Renal pelvis (tissue), 12 donors: ENCODE measurements at places on chromosomes 7 and 10. TPM values are rescaled to one million over a fixed set of nuclear protein-coding genes. Genes with fewer than 3 reads are reported as not detected.
A peak's percentile ranks its signal among the peaks of the same experiment; 100 is the strongest.

DNA sequence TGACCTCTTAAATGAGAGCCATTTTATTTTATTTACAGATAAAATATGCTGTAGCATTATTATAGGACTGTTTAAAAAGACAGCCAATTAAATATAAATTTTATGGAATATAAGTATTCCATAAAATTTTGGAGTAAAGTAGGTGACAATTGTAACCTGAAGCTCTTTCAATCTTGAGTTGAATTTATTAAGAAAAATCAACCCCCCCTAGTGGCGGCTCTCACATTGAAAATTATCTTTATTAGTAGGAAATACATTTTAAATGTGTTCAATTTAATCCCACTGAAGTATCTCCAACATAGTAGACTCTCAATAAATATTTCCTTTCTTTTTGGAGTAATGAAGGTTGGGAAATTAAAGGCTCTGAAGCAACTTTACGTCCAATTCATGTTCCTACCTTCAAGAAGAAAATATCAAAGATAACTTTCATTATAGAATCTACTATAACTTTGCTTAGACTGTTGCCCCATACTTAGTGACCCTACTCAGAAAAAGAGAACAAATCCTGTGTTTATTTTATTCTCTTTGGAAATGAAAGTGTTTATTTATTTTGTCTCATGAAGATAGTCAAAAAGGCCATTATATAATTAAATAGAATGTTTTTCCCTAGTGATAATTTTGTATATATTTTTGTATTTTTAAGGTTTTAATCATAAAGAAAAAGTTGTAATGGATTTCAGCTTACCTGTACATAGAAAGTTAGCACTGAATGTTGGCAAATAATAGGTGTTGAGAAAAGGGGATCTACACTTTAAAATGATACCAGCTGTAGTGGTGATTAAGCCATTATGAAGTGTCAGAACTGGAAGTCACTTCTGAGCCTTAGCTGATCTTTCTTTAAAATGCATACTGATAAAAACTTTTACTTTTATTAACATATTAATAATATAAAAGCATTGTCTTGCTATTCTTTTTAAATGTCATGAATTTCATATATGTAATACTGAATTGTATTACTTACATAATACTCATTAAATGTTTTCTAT lies 3.3 kb downstream of the AHR start:
- no peak for DNase-seq

Gene PLXNA4
- polyA plus RNA-seq = 14.6 TPM

DNA sequence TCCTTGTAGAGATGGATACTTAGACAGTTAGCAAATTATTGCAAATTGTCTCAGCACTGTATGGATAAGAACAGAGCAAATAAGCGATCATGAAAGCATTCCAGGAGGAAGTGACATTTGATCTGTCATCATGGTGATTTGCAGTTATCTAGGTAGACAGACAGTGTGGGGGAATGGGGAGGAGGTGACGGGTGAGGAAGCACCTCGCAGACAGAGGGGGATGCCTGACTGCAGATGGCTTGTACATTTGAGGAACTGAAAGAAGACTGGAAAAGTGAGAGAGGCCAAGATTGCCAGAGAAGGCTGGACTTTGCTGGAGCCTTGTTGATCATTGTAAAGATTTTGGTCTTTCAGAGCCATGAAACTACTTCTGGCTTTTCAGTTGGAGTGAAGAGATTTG lies 318.2 kb upstream of the CELF2 start:
- DNase-seq = peak; percentile 16

GRCh38 chr7:51255536-51256208 lies 60.9 kb downstream of the COBL start:
- DNase-seq = no peak

- DNase-seq = no peak
Measured at GRCh38 chr10:60271319-60272040, 118.2 kb downstream of the ANK3 start.

Gene TMEM72
- 62.2 TPM for polyA plus RNA-seq

DNA sequence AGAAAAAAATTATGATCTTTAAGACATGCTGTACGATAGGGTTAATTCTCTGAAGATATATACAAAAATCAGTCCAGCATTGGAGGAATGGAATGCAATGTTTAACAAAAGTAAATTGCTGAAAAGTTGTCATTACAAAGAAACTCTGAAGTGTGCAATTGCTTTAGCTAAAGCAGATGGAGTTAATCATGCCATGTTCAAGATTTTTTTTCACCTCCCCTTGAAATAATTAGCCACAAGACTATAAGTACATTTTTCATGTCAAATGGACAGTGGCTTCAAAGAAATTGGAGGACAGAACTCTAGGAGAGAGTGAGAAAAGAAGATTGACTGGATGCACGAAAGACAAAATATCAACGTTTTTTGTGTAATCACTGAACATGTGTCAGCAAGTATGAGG lies 63.1 kb upstream of the MEOX2 start:
- DNase-seq = no peak

DNA sequence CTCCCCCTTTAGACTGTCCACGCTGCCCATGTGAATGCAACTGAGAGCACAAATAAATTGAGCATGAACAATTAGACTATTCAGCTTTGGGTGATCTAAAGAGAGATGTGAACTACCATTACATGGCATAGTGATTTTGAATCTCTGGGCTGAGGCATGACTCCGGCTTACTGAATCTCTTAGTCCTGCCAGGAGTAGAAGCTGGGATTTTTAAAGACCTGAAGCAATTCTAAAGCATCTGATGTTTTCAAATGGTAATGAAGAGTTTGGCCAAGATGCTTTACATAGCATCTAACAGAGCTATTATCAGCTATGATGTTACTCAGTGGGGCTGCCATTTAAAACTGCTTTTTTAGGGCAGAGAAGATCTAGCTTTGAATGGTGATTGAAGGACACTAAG lies 1059.1 kb downstream of the SORCS3 start:
- no peak for DNase-seq

- no peak for DNase-seq
Measured at GRCh38 chr10:32149252-32149955, 93.2 kb upstream of the KIF5B start.

GRCh38 chr10:10141782-10142382 lies 875.8 kb upstream of the CELF2 start:
- no peak for DNase-seq

GRCh38 chr7:101093906-101094305 lies 8.6 kb downstream of the TRIM56 start:
- DNase-seq = no peak

DNA sequence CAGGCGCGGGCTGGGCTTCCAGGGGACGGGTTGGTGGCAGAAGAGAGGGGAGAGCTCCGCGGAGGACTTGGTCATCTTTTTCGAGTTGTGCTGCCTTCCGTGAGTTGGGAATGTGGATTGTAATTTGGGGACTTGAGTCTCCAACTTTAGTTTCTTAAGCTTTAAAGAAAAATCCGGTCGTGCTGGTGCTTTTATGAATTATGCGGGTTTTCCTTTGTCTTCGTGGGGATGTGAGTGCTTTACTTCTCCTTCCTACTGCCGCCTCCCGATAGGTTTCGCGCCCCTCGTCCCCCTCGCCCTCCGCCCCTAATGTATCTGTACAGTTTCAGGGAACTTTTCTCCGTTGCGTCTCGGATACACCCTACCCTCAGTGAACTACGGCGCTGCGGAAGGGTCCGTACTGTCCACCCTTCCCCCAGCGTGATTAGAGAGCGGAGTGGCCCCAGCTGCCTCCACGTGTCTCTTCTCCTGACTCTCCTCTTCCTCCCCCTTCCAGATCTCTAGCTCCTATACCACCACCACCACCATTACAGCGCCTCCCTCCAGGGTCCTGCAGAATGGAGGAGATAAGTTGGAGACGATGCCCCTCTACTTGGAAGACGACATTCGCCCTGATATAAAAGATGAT lies 649 bp downstream of the SCD start:
- DNase-seq = peak; percentile 20

- no peak for DNase-seq
Measured at GRCh38 chr7:130024390-130024789, 26.8 kb downstream of the ZC3HC1 start.

Gene RET
- 21.3 TPM for polyA plus RNA-seq

GRCh38 chr7:15407910-15408309 lies 153.9 kb downstream of the AGMO start:
- DNase-seq = no peak

DNA sequence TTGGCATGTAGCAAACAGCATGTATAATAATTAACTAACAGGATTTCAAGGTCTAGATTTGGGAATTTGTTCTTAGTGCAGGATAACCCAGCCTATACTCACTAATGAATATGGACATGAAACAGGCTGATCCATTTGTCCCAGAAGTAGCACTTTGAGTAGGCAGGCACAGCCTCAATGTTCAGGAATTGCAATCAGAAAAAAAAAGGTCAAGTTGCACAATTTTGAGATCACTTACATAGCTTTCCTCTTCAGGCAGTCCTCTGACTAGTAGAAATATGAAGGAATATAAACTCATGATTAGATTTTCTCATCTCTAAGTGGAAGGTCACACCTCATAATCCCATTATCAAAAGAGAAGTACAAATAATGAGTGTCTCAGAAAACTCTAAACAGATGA lies 921.4 kb upstream of the CELF2 start:
- DNase-seq = no peak

Gene DNAAF5
- polyA plus RNA-seq = 39.8 TPM

Gene TAS2R4
- 7.1 TPM for polyA plus RNA-seq

DNA sequence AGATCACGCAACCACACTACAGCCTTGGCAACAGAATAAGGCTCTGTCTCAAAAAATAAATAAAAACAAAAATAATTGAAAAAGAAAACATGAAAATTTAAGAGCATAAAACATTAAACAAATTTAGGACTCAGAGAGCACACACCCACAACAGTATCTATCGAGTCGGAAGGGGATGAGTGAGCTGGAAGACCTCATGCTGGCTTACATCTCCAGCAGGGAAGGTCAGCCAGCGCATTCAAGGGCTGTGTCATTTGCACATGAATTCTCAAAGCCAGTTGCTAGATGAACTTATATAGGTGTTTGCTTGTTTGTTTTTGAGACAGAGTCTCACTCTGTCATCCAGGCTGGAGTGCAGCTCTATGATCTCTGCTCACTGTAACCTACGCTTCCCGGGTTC lies 50.3 kb downstream of the SRRM3 start:
- DNase-seq = no peak

GRCh38 chr7:107154826-107155225 lies 14.0 kb upstream of the HBP1 start:
- no peak for DNase-seq

Gene MRC1
- polyA plus RNA-seq = 8.9 TPM

DNA sequence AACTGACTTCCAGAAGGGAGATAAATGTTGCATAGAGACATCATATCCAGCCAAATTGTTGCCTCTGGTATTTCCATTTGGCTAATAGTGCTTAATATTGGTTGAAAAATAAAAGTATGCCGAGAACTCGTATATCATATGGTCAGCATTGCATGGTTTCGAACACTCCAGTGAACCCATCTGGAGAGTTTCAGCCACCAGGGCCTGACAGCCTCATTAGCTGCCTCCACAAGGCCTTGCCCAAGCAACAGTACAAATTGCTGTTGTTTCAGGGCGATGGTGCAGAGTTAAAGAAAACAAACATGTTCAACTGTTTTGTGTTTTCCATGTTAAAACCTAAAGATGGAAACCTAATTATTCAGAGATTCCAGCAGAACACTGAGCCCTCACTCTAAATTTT lies 28.5 kb downstream of the NRG3 start:
- DNase-seq = no peak

Gene GNAT3
- polyA plus RNA-seq = not detected

DNA sequence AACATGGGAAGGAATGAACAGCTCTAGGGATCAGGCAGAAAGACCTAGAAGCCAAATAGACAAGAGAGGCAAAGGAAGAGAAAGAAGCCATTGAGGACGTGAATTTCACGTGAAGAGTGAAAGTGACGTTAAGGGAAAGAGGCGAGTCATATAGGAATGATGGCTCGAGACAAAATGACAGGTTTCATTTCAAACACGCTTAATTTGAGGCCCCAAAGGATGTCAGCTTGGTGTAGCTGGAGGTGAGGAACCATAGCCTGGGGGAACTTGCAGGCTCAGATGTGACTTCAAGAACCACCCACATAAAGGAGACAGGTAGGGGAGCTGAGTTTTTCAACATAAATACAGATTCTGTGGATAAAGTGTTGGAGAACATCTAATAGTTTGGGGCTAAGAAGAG lies 84.3 kb upstream of the ATP6V0A4 start:
- DNase-seq = no peak

Gene RBM20
- polyA plus RNA-seq = 4.5 TPM

GRCh38 chr10:10055656-10056442 lies 961.8 kb upstream of the CELF2 start:
- no peak for DNase-seq

Gene ALOX5
- 2.5 TPM for polyA plus RNA-seq

DNA sequence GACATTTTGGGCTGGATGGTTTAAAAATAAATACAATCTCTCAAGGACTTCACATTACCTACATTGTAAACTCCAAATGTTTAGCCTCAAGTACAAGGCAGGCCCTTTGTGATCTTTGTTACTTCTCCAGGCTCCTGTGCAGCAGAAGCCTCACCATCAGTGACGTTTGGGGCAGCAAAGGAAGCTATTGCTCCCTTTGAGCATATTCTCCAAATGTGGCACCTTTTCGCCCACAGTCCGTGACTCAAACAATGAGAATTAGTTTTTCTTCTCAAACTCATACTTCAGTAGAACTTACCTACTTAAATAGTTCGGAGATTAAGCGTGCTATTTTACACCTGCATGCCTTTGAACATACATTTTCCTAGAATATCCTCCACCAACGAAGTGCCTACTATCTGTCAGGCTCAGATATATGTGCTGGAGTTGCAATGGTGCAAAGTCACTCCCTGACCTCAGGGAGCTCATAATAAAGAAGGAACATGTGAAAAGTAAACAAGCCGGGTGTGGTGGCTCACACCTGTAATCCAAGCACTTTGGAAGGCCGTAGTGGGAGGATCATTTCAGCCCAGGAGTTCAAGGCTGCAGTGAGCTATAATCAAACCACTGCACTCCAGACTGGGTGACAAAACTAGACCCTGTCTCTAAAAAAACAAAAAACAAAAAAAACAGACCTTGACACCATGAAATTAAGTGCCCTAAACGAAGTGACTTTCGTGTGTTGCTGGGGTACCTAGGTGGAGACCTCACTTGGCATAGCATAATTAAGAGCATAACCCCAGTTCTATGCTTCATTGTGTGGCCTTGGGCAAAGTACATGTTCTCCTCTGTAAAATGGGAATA lies 1.2 kb upstream of the ABCF2 start:
- no peak for DNase-seq

DNA sequence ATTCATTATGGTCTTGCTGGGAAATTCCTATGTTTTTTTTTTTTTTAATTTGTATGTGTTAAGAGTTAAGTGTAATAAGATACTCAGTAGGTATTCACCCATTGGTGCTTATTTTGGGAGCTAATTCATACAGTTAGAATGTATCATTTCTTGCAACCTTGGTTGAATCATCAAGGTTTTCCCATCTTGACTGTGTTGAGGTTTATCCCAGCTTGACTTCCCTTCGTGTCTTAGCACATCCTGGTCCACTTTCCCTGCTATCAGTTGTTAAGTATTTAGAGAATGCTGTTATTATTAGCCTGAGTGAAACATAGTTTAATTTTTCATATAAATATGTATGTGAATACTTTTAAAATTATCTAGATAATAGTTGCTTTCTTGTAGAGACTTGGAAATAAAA lies 20.8 kb downstream of the RALA start:
- no peak for DNase-seq

Gene EPHA1
- 18.6 TPM for polyA plus RNA-seq

Gene PDZD7
- polyA plus RNA-seq = 2.8 TPM

Gene MMRN2
- polyA plus RNA-seq = 23.5 TPM

- DNase-seq = no peak
Measured at GRCh38 chr10:83886871-83887270, 252.4 kb upstream of the GHITM start.
